Calu3 (cell line): ENCODE measurements at places on chromosomes 12 and 14. TPM values are rescaled to one million over a fixed set of nuclear protein-coding genes. Genes with fewer than 3 reads are reported as not detected.
A peak's percentile ranks its signal among the peaks of the same experiment; 100 is the strongest.

CCDC196 gene
- not detected in 2 replicates for total RNA-seq

GRCh38 chr14:97033556-97034081 lies 236.4 kb downstream of the VRK1 start:
- no peak for DNase-seq

DNA sequence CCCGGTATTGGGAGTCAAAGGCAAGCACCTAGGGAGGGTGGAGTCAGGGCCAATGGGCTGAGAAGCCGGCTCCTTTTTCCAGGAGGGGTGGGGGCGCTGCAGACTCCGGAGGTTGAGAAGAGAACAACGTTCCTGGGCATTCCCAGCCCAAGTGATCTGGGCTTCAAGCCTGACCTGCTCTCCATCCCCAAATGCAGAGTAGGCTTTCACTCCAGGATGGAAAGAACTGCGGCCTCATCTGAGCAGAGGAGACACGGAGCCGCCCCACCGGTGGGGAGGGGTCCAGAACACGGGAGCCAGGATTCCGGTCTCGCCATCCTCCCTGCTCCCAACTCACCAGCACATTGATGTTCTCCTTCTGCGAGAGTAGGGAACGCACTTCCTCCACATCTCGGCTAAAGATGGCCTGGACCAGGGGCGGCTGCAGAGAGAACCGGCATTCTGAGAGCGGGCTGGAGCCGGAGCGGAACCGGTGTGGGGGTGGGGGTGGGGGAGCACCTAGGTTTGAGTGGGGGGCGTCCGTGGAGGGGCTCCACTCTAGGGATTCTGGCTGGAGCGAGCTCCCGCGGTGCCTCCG lies 605 bp downstream of the ANKRD52 start:
- DNase-seq: peak; percentile 54

DNA sequence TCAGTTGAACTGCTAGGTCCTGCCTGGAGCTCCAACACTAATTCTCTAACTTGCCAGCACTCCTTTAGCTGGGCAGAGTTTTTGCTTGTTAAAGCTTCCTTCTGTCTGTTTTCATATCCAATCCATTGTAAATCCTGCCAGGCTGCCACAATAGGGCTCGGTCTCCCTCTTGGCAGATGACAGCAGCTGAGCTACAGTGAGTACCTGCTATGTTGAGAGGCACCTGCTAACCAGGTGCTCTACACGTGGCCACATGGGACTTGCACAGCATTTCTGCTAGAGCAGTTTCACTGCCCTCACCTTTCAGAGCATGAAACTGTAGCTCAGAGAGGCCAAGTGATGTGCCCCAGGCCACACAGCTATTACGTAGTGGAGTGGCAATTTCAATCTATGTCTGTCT lies 106.6 kb upstream of the NOS1 start:
- DNase-seq: no peak

DNA sequence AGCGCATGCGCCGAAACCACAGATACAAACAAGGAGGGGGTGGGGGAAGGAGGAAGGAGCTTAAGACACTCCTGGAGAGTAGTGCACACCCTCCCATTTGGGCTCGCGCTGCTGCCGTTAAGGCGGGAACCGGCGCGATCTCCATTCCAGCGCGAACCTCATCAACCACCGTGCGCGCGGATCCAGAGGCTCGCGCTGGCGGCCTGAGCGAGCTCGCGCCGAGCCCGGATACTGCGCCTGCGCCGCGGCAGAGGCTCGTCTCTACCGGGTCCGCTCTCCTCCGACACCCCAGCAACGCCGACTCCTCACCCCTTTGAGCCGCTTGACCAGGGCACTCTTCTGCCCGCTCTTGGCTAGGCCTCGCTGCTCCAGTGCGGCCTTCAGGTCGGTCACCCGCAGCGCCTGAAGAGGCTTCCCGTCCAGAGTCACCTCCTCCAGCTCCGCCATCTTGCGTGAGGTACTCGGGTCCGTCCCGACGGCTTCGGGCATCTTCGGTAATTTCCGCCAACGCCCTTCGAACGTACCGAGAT lies at the start of gene ACIN1:
TSS of gene ACIN1 (minus strand) at position 471 of the 530 bp plus-strand sequence. CDS start at position 447, 24 bp downstream.
- peak; percentile 67 for DNase-seq

APAF1 gene
- 24.7 and 28.5 TPM in 2 replicates for total RNA-seq

DNA sequence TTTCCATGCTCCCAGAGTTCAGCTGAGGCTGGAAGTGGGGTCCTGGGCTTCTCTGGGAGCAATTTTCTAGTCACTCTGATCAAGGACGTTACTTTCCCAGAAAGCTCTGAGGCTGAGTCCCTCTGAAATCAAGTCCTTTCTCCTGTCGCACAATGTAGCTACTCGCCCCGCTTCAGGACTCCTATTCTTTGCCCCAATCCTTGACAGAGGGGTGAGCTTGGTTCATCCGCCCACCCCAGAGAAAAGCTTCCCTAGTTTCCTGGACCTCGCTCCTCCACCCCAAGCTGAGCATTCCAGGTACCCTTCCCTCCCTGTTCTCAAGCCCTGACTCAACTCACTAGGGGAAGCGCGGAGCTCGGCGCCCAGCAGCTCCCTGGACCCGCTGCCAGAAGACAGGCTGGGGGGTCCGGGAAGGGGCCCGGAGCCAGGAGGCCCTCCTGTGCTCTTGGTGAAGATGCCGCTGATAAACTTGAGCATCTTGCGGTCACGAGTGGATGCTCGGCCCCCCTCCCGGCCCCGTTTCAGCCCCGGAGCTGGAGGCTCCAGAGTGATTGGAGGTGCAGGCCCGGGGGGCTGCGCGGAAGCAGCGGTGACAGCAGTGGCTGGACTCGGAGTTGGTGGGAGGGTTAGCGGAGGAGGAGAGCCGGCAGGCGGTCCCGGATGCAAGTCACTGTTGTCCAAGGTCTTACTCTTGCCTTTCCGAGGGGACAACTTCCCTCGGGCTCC lies 1.6 kb downstream of the AGAP2 start:
- no peak for DNase-seq

PYGL gene
- 39.5 and 41.2 TPM in 2 replicates for total RNA-seq
